Stomach (tissue), 19 donors: ENCODE measurements at places on chromosomes 16 and 17. TPM values are rescaled to one million over a fixed set of nuclear protein-coding genes. Genes with fewer than 3 reads are reported as not detected.

- DNase-seq, result no peak
Measured at GRCh38 chr16:79593754-79594153, 6.8 kb downstream of the MAF start.

DNA sequence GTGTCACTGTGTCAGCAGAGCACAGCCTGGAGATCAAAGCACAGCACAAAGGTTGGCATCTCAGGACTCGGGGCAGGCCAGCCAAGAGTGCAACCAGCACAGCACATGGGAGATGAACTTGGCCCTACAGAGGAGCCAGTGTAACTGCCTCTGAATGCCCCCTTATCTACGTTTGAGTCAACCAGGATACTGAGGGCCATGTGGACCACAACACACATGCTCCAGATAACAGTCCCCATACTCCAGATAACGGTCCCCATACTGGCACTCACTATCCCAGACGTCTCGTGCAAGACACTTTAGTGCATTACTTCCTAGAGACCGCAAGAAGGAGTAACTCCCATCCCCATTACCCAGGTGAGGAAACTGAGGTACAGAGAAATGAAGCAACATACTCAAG is 88.2 kb downstream of the XYLT1 start:
- DNase-seq, result no peak

DNA sequence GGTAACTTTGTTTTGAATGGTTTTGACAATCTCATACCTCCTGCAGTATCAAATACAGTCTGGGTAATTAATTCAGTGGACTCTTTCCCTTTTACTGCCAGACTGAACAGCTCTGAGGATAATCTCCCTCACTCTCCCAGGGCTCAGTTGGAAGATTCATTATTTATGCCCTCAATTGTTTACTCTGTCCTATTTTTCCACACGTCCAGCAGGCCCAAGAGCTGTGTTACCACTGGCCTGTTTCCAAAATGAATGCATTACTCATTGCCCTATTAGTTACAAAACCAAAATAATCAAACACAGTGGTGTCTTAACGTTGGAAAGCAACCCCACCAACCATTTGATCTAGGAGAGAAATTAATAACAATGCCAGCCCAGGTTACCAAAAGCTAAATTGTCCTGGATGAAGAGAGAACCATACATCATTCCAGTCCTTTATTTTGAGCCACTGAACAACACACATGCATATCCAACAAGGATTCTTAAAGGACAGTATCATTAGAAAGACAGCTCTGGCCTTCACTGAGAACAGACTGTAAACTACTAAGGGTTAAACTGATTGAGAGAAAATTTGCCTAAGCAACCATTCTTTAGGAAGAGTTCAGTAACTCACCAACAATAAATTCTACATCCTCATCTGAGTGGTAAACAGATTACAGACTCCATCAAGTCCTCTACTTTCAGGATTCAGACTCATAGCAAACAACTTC is 34.5 kb downstream of the FAM222B start:
- DNase-seq, result peak; percentile 56

DNA sequence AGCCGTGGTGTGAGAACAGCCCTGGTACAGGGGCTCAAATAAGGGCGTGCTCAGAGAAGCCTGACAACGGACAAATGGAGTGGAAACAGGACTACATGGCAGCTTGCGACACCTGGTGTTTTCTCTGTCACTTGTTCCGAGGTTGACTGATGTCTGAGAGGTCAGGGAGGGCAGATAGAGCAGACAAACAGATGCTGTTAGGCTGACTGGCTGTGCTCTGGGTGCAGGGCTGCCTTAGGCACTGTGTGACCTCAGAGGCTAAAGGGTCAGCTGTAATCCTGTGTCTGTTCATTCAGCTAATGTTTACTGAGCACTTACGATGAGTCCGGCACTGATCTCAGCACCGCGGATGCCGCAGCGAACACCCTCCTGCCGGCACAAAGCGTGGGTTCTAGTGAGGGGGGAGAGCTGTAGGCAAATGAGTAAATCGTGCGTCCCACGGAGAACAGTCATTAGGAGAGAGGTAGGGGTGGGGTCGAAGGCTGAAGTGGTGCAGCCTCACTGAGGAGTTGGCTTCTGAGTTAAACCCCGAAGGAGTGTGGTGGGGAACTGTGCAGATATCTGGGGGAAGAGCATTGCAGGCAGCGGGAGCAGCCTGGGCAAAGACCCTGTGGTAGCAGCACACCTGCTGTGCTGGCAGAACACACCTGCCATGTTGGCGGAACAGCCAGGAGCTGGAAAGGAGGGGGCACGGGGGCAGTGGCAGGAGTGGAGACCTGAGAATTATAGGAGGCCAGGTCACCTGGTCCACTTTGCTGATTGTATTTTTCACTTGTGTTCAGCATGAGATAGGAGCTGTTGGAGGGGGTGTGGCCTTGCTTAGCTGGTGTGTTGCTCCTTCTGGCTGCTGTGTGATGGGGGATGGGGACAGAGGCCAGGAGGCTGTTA is 35.0 kb downstream of the GPT2 start:
- DNase-seq, result peak; percentile 79

- DNase-seq, result no peak
Measured at GRCh38 chr17:67218385-67218950, 26.5 kb downstream of the HELZ start.

Gene CLDN9
- not detected for total RNA-seq

Gene G6PC1
- not detected for total RNA-seq

Gene CCDC78
- total RNA-seq, result 14.3 TPM

Gene SSTR5
- total RNA-seq, result not detected
